ENCODE measurements at places on chromosomes 7 and 10.

DNA sequence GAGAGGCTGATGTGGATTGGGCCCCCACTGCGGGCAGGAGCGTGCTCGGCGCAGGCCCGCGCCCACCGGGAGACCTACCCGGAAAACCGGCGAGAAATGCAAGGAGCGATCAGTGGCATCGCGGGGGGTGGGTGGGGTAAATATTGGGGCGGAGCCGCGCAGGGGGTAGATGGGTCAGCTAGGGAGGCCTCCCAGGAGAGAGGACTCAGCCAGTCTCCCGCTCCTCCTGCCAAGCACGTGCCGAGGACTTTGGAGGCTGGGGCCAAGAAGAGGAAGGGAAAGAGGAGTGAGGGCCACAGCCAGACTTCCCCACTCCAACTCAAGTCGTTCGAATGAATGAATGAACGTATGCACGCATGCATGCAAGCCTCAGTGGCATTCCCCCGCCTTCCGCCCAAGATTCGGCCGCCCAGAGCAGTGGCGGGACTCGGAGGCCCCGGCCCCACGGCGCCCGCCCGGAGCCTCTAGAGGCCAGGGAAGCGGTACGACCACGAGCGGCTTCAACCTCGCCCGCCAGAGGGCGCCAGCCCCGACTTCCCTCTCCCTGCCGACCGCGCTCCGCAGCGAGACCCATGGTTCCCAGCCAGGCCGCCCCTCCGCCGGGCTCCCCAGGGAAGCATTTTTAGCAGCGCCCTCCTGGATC, 3.6 kb downstream of the NPM3 start:
- DNase-seq: peak; percentile 79

GRCh38 chr10:122328676-122329075, 45.8 kb upstream of the PLEKHA1 start:
- no peak for DNase-seq

DNA sequence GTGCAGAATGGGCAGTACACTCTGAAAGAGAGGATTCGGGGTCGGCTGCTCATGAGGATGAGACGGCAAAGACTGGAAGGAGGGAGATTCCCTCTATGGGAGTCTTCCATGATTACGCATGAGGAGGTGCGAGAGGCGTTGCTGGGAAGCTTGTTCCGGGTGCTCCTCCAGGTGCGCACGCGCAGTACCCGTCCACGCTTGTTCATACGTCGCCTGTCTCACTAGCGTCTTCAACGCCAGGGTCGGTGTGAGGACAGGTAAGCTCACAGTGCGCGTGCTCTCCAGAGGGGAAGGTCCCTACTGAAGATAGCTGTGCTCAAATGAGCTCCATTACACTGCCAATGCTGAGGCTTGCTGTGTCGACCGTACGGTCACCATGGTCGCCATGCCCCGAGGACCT, 39.3 kb upstream of the BNIP3 start:
- no peak for DNase-seq

- no peak for DNase-seq
Measured at GRCh38 chr7:16695621-16696237, 49.7 kb downstream of the BZW2 start.

DNA sequence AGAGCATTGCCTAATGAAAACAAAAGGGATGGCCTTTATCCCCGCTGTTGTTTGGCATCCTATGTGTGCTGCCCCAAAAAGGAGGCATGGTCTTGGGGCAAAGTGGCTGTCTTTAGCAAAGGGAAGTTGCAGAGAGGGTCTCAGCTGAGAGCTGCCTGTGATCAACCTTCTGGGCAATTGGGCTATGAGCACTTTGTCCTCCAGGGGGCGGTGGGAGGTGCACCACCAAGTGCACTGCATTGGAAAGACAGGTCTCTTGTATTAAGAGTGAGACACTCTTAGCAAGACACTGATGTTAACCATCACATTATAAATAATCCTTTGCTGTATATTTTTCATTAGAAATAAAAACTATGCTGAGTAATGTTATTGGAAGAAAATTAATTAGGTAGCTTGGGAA, 314.8 kb downstream of the POM121L12 start:
- DNase-seq: no peak

GRCh38 chr7:55206235-55207029, 158.7 kb upstream of the LANCL2 start:
- DNase-seq: no peak

Data from CD4-positive, alpha-beta T cell treated with Interleukin-6 at 100 ng/mL for 8 hours (primary cell).